ENCODE measurements at places on chromosomes 5 and 9.

DNA sequence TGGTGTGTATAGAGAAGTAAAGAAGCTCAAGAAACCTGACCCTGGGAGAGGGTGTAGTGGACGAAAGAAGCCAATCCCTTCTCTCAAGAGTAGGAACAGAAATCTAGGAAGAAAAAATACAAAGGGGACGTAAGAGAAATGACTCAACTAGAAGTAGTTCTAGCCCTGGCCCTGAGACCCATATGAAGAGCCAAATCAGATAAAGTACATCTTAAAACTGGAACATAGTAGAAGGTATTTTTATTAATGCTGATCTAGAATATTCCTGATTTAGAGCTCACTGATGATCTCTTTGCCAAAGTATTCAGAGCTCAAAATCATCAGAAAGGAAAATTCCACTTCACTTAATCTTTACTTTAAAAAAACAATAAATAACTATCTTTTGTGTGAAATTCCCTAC is 184.8 kb downstream of the MLLT3 start:
- DNase-seq: no peak

DNA sequence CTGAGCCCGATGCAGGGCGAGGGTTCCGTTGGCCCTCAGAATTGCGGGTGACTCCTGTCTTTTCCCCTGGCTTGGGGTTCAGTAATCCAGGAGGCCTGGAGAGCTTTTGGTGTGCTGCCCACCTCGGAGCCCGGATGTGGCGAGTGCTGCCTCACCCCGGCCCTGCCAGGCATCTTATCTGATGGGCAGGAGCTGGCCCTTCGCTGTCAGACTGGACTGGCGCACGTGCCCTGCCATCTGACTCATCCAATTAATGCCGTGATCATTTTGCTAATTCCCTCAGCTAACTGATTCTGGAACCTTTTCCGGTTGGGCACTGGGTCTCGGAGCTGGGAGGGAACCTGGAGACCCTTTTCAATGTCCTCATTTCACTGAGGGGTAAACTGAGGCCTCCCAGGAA is 34.6 kb downstream of the RXRA start:
- no peak for DNase-seq

- no peak for DNase-seq
These were observed 39.5 kb downstream of the TXNDC8 start for GRCh38 chr9:110298043-110298605.

GRCh38 chr5:180831139-180832093 is 28.8 kb upstream of the MGAT1 start:
- DNase-seq: peak; percentile 88

GRCh38 chr5:15831408-15831807 is 331.4 kb downstream of the FBXL7 start:
- no peak for DNase-seq

- peak; percentile 19 for DNase-seq
These were observed 19.4 kb upstream of the RNF130 start for GRCh38 chr5:180090769-180091546.

- DNase-seq: peak; percentile 41
These were observed 1.1 kb upstream of the MAN2A1 start for GRCh38 chr5:109688630-109688969.

DNA sequence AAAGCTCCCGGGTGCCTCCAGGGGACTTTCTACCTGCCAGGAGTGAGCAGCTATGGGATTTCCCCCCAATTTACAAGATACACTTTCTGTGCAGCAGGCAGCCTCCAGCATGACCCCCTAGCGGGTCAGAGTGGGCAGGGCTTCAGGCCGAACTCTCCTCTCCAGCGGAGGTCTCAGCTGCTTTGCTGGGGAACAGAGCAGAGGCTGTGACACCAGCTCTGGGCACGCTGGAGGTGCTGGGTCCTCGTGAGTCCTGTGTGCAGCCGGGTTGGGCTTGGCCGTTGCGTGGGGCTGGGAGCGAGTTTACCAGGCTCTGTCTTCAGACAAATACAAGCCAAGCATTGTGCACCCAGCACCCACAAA is 2.9 kb downstream of the NRARP start:
- no peak for DNase-seq

DNA sequence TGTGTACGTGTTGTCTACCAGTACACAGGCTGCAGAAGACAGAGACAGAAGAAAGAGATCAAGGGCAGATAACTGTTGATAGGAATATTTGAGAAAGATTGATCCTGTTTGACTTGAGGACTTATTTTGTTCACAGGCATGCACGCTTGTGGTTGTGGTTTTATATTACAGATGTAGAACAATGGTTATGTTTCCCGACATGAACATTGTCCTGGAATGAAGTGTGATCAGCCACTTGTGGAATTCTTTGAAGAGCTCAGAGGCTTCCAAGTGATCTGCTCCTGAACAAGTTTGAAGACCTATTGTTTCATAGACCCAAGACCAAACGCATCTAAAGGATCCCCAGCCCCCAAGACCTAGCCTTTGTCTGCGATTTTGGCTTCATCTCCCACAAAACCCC is 13.7 kb downstream of the TEX53 start:
- DNase-seq: no peak

DNA sequence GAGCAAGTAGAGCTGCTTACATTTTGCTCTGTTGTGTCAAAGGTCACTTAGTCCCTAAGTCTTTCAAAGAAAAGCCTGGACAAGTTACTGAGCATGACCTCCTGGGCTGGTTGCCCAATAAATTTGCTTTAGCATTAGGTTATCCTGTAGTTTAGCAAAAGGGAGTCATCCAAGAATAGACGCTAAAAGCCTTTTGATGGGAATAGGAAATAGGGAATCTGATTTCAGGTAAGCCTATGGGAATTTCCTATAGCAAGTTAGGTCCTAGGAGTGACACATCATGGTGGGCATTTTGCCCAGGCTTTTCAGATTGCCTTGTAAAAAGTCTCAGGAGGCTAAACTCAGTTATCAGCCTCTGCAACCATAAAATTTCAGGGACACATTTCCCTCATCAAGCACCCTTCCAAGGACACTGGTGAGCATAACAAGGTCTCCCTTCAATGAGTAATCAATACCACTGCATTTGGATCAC is 67.6 kb upstream of the RANBP3L start:
- DNase-seq: no peak

- no peak for DNase-seq
These were observed 260.4 kb downstream of the FANCC start for GRCh38 chr9:95057101-95057500.

GRCh38 chr5:68382640-68383039 is 167.1 kb downstream of the PIK3R1 start:
- DNase-seq: no peak

DNA sequence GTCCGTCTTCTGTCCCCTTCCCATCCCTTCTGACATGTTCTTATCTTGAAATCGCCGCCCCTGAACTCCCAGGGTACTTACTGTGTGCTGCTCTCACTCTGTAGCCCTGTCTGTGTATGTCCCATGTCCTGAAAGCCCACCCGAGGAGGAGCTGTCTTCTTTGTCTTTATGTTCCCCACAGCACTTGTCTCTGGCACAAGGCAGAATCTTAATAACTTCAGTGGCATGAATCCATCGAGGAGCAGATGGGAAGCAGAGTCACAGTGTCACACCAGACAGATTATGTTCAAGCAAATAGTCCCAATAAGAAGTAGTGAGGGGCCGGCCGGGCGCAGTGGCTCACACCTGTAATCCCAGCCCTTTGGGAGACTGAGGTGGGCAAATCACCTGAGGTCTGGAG is 29.7 kb upstream of the LTC4S start:
- no peak for DNase-seq

GRCh38 chr9:135297456-135298075 is 182.0 kb upstream of the PPP1R26 start:
- DNase-seq: no peak

GRCh38 chr5:7473668-7474215 is 77.8 kb downstream of the ADCY2 start:
- DNase-seq: no peak

- no peak for DNase-seq
These were observed 69.2 kb upstream of the MYO10 start for GRCh38 chr5:17005107-17005828.

DNA sequence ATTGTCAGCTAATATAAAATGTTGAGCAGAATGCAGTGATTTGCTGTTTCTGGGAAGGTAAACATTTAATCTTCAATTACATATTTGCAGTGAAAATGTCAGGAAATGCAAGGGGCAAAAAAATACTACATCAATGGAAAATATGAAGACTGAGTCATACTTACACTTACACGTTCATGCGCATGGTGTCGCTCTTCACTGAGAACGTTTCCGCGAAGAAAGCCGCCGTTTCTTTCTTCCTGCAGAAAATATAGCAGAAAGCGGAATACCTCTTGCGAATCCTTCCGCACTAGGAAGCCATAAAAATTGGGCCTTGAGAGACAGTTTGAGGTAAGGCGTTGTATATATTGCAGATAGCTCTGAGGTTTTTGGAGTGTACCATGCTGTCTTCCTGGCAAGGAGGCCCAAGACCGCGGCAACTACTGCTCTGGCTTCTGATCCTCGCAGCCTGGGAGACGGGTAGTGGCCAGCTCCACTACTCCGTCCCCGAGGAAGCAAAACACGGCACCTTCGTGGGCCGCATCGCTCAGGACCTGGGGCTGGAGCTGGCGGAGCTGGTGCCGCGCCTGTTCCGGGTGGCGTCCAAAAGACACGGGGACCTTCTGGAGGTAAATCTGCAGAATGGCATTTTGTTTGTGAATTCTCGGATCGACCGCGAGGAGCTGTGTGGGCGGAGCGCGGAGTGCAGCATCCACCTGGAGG is at the start of gene PCDHA13:
Gene PCDHA13, plus strand, starts transcription at position 236 of the 702 bp plus-strand sequence. Its CDS starts 145 bp downstream, at position 381.
- DNase-seq: no peak

DNA sequence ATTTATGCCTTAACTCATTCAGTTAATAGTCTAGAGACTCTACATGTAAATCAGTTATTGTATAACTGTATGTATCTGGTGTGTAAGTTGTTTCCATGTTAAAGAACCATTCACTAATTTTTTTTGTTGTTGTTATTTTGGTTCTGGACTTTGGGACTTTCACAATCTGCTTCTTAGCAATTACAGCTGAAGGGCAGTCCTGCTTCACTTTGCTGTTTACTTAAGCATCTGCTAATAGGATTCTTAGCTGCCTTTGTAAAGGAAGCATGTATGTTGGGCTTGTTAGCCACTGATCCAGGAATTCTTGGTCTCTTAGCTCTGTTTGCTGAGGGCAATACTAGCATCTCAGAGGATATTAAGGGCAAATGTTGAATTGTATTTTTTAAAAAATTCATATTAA is 97.0 kb downstream of the FOCAD start:
- no peak for DNase-seq

Measured in activated T-cell treated with anti-CD3 and anti-CD28 coated beads, Interleukin-2, amount 50 U/mL, for 72 hours (primary cell).